ENCODE measurements at places on chromosomes 5 and 9. TPM values are rescaled to one million over a fixed set of nuclear protein-coding genes. Genes with fewer than 3 reads are reported as not detected.
A peak's percentile ranks its signal among the peaks of the same experiment; 100 is the strongest.

- no peak for DNase-seq
Measured at GRCh38 chr5:127019928-127020327, 10.4 kb downstream of the MARCHF3 start.

DNA sequence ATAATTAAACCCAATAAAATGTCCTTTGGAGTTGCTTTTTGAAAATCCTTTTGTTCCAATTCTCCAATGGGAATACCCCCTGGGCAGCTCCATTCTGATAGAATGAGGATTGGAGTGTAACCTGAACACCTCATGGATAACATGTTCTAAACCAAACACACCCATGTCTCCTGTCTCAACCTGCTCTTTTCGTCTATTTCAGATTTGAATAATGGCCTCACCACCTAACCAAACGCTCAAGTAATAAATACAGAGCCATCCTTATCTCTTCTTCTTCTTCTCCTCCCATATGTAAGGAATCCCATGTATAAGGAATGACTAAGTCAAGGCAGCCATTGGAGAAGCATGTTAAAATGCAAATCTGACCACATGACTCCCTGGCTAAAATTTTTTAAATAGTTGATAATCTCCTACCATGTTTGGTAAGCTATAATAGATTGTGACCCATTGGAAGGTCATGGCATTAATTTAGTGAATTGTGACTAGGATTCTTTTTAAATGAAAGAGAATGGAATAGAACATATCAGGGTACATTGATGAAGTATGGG is 26.0 kb downstream of the ELL2 start:
- no peak for DNase-seq

GRCh38 chr5:115379622-115380344 is 83.3 kb upstream of the CCDC112 start:
- no peak for DNase-seq

- no peak for DNase-seq
Measured at GRCh38 chr5:170903075-170903474, 41.3 kb downstream of the RANBP17 start.

GRCh38 chr9:125476645-125477044 is 215.0 kb downstream of the GAPVD1 start:
- DNase-seq, result no peak

DNA sequence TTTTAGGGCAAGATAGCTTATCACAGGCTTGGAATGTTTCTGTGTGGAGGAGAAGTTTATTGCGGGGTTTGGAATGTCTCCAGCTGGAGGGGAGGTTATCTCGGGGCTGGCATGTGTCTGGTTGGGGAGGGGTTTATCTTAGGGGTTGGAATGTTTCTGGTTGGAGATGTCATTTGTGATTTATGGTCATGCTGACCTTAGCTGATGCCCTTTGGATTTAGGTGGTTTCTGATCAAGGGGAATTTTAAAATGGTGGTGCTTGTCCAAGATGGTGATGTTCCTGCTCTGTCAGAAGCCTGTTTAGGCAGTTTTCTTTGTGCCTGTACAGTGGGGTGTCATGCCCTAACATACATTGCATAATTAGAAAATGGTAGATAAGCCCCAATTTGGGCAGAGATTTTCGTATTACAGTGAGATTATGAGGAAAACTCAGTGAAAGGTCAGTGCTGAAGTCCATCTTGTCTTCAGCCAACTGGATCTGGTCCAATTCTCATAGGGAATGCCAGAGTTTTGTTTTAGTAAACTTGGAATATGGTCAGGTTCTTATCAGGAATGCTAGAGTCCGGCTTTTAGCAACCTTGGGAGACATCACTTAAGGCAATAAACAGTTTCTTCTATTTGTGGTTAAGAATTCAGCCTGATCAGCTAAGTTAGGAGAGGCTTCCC is 14.3 kb downstream of the CDK20 start:
- DNase-seq, result no peak

DNA sequence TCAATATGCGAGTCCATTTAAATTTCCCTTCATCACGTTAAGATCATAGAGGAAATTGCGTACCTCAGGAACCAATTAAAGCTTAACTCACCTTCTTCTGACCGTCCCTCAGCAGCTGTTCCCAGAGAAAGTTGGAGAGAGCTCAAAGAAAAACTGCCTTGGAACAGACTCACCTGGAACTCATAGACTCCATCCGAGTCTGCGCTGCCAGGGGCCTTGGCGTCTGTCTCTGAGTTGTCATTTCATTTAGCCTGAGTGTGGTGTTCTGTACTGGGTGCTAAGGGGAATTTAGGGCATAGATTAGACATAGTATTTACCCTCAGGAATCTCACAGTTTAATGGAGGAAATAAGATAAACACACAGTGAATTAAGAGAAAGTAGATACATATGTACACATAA is 892.7 kb downstream of the TLE1 start:
- peak; percentile 85 for DNase-seq

DNA sequence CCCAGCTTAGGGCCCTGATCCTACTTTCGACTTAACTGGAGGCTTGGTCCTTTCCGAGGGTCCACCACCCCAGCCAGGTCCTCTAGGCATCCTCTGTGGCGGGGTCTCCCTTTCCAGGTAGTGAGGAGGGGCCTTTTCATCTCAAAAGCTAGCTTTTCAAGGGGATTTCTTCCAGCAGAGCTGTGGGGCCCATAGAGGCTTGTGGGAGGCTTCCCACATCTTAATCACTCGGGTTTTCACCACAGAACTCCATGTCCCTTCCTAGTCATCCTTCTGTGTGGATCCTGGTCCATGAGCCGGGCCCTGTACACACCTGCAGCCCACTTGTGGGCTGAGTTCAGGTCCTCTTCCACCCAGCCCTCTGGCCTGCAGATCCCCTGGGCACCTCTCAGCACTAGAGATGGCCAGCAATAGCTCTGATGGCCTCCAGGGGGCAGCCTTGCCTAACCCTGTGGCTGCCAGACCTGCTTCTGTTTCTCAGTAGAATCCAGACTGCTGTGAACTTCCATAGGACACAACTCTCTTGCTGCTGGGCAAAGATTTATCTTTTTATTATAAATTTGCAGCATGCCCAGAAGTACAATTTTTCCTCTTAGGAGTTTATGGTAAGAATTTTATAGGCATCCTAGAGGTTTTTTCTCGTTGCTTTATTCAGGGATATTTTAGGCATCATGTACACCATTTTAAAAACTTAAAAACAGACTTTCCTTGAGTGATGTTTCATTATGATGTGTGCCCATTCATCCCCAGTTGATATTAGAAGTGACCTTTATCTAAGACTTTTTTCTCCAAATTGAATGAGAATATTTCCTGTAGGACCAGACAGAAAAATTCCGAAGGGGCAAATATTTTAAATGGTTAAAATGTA is 208.9 kb downstream of the TRIO start:
- peak; percentile 82 for DNase-seq

DNA sequence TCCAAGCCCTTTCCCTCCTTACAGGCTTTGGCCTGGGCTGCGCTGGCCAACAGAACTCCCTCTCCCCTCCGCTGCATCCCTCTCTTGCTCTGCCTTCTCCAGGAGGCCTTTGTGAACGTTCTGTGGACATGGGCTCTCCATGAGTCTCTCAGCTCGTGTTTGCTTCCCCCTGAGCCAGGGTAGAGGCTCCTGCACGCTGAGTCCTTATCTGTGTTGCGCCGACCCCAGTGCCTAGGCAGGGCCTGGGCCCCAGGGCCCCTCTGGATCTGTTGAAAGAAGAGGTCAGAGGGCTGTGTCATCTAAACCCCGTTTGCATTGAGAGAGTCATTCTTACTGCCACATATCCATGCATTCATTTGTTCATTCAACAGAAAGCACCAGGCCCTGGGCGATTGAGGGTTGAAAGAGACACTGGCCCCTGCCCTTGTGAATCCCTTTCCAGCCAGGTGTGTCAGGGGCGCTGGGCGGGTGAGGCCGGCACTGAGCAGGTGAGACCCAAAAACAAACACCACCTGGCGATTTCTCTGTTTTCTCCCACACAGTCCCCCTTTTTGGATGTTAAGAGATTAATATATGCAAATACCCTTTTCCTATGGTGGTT is 111.2 kb upstream of the IER5L start:
- no peak for DNase-seq

GRCh38 chr5:16781828-16782626 is 154.1 kb downstream of the MYO10 start:
- no peak for DNase-seq

- no peak for DNase-seq
Measured at GRCh38 chr5:21931116-21931515, 922.0 kb downstream of the CDH12 start.

DNA sequence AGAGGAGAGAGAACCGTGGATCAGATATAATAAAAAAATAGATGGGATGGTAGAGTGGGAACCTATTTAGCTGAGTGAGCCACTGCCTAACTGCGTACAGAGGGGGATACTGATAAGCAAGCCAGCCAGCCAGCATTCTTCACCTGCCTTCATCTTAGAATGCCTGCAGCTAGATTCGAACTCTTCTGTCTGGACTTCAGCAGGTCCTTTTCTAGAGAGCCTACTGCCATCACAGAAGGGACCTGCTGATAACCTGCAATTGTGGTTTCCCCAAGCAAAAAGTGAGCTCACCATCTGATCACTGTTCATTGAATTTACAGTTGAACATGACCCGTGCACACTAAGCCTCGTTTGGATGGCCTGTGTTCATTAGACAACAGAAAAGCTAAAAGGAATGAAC is 109.4 kb downstream of the CDC42SE2 start:
- no peak for DNase-seq

GRCh38 chr9:97072285-97072776 is 33.4 kb upstream of the CTSV start:
- no peak for DNase-seq

- no peak for DNase-seq
Measured at GRCh38 chr5:144092508-144092907, 78.0 kb downstream of the YIPF5 start.

DNA sequence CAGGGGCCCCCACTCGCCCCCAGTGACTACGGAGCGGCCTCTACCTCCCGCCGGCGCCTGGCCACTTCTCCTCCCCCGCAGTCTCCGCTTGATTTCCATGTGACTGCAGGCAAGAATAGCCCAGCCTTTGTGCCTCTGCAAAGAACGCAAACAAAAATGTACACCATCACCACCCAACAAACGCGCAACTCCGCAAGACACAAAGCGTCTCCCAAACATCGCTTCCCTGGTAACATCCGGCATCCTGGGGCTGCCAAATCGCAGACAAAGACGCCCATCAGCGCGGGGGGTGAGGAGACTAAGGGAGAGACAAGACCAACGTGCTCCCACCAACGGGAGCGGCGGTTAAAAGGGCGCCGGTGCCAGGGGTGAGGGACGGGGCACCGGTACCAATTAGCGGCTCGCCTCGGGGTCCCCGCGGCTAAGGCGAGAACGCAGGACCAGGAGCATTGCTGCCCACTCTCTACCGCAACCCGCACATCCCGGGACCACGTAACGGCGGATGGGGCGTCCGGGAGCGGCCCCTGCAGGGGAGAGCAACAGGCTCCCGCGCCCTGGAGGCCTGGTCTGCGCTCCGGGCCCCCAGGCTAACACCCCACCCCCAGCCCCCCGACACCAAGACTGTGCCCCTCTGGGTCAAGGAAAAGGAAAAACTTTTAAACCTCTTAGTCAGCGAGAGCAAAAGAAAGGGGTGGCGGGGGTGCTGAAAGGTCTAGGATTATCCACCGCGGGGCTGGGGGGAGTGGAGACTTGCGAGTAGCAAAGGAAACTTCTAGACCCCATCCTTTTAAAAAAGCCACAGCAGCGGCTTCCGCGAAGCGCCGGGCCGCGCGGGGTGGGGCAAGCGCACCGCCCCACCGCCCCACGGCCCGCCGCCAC is 885 bp downstream of the MPDZ start:
- DNase-seq, result peak; percentile 78

DNA sequence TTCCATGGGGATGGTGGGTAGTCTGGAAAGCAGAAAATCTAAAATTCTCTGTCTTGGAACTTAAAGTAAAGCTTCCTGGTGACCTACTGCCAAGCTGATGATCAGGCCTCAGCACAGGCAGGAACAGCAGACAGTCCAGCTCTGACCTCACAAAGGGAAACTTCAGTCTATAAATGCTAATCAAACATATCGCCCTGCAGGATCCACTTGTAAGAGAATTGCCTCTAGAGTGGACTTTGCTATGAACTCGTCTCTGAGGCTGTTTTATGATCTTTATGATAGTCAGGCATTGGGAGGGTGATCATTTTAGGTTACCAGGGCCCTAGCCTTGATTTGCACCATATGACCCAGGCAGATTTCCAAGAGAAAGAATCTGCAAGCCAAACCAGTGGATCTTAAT is 67.6 kb upstream of the SELENOP start:
- DNase-seq, result no peak

GRCh38 chr5:58018016-58018415 is 441.9 kb downstream of the PLK2 start:
- no peak for DNase-seq

GRCh38 chr5:150584556-150585335 is 55.7 kb upstream of the SYNPO start:
- DNase-seq, result no peak

DNA sequence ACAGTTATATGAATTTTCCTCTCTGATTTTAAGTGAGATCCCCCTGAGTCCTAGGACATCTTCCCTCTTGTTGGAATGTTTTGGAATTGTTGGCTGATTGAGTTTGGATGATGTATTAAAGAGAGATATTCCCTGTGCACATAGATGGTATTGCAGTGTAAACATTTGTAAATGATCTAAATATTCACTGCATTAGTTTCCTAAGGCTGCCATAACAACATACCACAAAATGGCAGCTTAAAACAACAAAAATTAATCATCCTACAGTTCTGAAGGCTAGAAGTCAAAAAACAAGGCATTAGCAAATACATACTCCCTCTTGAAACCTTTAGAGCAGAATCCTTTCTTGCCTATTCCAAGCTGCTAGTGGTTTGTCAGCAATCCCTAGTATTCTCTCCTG is 38.0 kb upstream of the MROH2B start:
- DNase-seq, result no peak

FBP2 gene
- 83.0 TPM for total RNA-seq

SVEP1 gene
- total RNA-seq, result 26.4 TPM

SAXO1 gene
- under 0.01 TPM for total RNA-seq

CD74 gene
- 75.4 TPM for total RNA-seq

FBXW11 gene
- total RNA-seq, result 84.0 TPM

TXNDC8 gene
- not detected for total RNA-seq

MLLT3 gene
- 37.3 TPM for total RNA-seq

MRPS27 gene
- 59.3 TPM for total RNA-seq

IL31RA gene
- 4.1 TPM for total RNA-seq

VLDLR gene
- 60.1 TPM for total RNA-seq

ACTBL2 gene
- not detected for total RNA-seq

TRIM36 gene
- total RNA-seq, result 1.8 TPM

DOK3 gene
- 6.7 TPM for total RNA-seq

SELENOP gene
- 185 TPM for total RNA-seq

GCNT4 gene
- 0.82 TPM for total RNA-seq

DMRT1 gene
- total RNA-seq, result not detected

PCDHA13 gene
- 0.31 TPM for total RNA-seq

TAF11L10 gene
- total RNA-seq, result not detected

Measured in tongue (tissue), 3 donors.